ENCODE measurements at places on chromosomes 11 and 22. TPM values are rescaled to one million over a fixed set of nuclear protein-coding genes. Genes with fewer than 3 reads are reported as not detected.
A peak's percentile ranks its signal among the peaks of the same experiment; 100 is the strongest.

DNA sequence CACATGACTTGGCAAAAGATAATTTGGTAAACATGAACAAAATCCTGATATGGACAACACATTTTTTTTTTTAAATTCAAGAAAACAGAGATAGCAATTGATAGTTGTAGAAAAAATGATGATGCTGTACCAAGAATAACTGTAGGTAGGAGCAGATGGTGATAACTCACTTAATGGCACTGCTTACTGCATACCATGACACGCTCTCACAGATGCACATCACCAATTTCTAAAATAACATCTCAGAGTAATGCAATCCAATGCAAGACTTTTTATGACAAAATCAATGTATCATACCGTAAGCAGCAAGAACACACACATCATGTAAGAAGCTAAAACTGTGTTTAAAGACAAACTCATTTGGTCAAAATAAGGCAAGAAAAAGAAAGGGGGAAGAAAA lies 96.2 kb downstream of the LARGE2 start:
- no peak for DNase-seq

The OR6A2 gene
- total RNA-seq, result 0.09 TPM

DNA sequence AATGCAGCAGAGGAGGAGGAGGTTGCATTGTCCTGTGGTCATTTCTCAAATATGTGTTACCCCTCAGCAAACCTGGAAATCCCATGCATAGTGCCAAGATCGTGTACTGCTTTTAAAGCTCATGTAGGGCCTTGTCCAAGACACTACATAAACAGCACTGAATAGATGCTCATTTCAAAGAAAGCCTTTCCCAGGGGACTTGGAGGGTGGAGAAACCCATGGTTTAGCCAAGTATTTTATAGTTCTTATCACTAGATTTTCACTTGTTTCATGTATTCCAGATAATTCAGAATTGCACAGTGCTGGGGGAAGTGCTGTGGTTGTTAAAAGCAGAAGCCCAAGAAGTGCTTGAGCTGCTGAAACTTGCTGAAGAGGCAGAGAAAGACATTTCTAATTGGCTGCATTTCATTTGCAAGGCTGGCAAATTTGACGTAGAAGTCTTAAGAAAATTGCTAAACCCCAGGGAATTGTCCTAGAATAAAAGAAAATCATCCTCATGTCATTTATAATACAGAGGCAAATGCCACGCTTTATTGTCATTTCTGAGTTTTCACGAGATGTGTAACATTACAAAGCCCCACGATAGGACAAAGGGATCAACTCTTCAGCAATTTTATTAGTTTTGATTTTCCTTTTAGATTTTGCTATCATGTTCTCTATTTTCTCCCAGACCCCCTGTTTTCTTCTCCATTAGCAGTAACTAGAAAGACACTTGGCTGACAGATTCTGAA lies 20.1 kb downstream of the CSRP3 start:
- no peak for DNase-seq

DNA sequence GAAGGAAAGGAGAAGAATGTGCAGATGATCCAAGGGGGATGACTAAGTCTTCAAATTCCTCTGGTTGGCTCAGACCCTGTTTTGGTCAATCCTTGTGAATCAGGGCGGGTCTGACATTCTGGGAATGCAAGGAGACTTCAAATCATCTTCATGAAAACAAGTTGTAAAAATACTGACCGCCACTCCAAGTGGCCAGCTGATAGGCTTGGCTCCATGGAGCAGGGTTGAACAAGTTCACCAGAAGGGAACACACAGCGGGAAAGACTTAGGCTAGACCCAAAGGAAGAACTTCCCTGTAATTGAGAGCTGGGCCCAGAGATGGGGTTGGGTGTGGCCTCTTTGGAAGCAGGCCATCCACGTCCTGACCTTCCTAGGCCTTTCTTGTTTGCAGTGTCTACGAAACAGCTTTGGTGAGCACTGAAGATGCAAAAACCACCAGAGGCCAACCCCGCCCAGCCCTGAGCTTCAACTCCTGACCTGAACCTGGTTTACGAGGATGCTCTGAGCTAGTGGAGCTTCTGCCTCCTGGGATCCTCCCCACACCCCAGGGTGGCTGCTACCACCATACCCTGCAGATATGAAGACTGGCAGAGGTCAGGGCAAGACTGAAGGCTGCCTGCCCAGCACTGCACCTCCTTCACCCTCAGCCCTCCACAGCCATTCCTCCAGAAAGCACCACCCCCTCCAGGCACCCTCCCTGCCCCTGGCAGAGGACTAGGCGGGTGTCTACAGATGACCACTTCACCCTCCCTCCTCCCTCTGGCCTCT lies 26.1 kb downstream of the GDPD5 start:
- peak; percentile 95 for DNase-seq

DNA sequence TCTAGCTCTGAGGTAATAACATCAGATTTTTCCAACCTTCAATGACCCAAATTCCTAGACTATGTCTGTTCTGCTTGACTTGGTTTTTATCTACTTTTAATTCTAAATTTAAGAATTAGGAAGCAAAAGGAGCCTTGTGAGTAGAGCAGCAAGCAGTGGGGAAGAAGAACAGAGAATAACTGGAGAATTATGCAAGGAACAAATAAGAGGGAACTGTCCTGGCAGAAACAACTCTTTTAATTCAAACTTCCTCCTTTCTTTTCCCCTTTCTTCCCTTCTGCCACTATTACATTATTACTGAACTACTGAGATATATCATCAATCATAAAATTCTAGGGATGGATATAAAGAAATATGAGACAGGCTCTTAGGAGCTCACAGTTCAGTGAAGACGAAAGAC lies 276.1 kb downstream of the SBF2 start:
- no peak for DNase-seq

DNA sequence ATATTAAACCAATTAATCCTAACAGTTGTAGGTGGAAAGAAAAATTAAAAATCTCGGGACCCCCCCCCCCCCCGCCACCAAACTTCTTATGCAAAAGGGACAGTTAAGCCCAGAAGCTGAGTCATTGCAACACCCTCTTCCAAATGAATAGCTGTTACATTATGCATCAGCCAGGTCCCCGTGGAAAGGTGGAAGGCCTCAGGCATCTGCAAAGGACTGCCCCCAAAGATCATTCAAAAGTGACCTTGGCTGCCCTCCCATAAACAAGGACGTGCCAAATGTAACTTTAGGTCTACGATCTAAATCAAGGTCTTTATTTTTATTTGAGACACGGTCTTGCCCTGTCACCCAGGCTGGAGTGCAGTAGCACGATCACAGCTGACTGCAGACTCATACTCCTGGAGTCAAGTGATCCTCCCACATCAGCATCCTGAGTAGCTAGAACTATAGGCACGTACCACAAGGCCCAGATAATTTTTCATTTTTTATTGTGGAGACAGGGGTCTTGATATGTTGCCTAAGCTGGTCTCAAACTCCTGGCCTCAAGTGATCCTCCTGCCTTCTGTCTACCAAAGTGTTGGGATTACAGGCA lies 22.8 kb downstream of the SYN3 start:
- no peak for DNase-seq

DNA sequence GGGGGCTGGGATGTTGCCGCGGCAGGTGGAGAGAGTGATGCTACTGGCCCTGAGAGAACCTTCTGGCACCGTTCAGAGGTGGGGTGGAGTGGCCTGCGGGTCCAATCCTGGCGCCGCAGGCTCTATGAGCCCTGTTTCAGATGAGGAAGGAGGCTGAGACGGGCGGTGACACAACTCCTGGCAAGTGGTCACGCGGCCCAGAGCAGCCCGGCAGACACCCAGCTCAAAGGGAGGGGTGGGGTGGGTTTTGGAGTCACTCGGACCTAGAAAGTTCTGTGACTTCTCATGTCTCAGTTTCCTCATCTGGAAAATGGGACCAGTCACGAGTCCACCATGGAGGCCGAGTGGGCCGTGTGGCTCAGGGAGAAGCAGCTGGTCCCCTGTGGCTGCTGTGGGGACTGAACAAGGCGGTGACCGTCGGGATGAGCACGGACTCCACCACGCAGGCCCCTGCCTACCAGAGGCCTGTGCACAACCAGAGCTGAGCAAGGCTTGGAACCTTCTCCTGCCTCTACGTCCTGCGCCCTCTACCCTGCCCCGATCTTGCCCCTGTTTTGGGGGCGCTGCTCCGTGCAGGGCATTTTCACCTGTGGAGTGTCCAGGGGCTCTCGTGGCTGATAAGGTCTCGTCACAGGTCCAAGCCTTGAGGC lies 3.7 kb downstream of the TSPO start:
- DNase-seq, result no peak

- peak; percentile 89 for DNase-seq
Observed at GRCh38 chr11:130677486-130678153, 229.2 kb downstream of the ADAMTS15 start.

DNA sequence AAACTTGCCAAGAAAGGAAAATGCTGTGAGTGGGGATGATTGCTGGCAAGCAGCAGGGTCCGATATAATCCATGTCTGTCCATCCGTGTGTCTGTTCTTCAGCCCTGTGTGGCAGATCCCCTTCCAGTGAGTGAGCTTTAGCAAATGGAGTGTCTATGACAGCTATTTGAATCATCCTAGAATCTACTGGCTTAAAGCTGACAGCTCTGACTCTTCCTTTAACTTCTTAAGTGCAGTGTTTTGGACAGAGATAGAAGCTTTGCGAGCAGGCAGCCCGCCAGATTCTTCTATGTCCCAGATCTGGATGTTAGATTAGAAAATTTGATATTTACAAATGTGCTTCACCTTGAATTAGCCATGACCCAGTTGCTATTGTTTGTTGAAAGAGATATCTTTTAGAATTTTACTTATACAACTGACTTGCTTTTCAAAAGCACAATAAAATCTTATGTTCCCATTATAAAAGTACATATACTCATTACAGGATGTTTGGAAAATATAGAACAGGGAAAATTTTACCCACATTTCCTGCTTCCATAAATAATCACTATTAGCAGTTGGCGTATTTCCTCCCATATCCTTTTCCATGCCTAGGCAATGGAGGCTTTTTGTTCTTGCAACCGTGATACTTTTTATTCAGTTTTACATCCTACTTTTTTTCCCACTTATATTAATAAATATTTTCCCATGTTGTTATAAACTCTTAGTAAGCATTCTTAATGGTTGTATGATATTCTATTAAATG lies 124.5 kb downstream of the COMMD9 start:
- peak; percentile 29 for DNase-seq

The LRRC75B gene
- total RNA-seq, result 1.2 TPM

DNA sequence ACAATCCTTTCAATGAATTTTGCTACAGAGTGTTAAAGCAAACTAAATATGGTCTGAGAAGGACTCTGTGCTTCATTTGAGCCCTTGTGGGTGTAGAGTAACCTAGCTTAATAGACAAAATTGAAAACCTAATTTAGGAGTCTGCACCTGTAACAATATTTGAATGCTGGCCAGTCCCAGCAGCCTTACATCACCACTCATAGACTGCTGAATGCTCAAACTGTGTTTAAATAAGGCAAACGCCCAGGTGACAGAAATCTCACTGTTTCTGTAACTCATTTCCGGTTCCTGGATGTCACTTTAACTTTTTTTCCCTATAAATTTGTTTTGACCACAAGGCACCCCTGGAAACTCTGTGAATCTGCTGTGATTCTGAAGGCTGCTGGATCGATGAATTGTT lies 45.5 kb upstream of the GLYATL1B start:
- DNase-seq, result no peak

DNA sequence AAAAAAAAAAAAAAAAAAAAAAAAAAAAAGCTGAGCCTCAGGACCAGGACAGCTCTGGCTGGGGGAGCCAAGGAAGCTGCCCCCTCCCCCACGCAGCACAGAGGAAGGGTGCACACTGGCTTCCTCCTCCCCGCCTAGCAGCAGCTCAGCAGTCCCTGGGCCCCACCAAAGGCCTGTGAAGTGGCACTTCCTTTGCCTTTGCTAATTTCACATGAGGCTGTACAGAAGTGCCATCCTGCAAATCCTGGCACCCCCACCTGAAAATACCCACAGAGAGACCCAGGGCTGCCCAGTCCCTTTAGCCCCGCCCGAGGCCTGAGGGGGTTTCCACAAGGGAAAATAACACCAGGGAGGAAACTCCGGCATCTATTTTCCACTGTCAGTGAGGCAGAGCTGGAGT lies 3.9 kb downstream of the RHOG start:
- no peak for DNase-seq

DNA sequence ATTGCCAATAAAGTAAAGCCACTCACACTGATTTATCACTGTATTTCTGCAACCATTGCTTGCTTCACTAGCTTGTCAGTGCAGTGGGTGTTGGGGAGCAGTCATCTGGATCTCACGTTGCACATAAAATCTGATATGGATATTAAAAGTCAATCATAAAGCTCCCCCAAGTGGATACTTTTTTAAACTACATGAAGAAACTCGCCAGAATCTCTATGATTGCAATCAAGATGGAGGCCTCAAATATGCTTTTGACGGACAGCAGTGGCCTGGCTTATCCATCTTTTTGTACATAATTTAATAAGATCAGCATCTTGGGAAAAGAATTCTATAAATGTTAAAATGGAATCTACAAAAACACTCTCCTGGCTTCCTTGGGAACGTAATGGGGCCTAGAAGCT lies 137.7 kb downstream of the WT1 start:
- DNase-seq, result peak; percentile 56

DNA sequence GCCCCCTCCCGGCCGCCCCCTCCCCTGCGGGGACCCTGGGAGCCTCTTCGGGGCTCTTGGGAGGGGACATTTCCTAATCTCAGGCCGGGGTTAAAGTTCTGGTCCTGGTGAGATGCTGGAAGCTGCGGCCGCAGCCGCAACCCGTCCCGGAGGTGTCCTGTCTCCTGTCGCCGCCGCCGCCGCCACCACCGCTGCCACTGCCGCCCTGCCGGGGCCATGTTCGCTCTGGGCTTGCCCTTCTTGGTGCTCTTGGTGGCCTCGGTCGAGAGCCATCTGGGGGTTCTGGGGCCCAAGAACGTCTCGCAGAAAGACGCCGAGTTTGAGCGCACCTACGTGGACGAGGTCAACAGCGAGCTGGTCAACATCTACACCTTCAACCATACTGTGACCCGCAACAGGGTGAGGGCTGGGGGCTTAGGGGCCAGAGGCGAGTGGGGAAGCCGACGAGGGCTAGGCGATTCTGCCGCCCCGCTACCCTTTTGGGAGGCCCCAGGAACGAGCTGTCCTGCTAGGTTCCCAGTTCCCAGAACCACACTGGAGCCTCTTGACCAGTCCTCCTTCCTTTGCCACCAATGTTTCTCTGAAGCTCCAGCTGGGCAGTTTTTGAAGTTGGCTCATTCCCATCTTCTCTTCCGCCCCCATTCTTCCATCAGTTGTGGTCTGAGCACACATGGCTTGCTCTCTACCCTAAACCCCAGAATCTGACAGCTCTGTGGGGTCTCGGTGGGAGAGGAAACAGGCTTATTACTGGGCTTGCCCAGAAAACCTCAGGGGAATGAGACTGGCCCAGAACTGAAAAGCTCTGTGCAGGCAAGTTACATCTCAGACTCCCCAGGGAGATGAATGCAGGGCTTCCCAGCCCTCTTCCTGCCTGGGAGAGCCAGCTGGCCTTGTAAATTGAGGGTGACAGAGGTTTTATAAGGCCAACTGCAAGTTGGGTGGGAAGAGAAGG lies 781 bp downstream of the SIDT2 start:
- no peak for DNase-seq

Measured in HFFc6 (cell line).